ENCODE measurements at places on chromosomes 2 and 18.

GRCh38 chr18:36378205-36378604, 80.7 kb downstream of the FHOD3 start:
- DNase-seq: no peak

GRCh38 chr2:36356298-36356989, 866 bp downstream of the CRIM1 start:
- DNase-seq: peak; percentile 51

DNA sequence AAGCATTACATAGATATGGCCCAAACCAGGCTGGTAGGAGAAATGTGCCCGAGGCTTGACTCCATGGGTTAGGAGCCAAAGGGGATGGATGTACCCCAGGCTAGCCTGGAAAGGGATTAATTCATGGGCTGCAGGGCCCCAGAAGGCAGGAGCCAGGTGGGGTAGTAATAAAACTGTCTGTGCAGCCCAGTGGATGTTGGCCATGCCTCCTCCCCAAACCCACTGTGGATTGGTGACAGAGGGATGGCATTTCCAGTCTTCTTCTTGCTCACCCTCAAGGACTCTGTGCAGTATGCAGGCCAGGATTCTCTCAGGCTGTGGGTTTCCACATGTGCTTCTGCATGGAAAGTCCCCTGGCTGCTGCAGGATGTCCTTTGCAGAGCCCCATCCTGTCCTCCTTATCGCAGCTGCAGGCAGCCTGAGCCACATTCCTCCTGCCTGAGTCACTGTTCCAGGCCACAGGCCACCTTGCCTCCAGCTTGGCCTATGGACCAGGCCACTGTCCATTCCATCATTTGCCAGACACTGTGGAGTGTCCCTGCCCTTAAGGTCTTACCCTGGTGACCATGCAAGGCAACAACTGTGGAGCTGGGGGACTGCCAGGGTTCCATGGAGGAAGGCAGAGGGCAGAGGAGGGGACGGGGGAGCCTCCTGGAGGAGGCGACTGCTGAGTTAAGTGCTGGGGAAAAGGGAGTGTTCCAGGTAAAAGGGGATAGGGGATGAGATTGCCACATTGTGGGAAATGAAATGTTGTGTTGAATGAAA, 38.9 kb downstream of the INO80C start:
- peak; percentile 46 for DNase-seq

- no peak for DNase-seq
Measured at GRCh38 chr2:173524256-173524955, 169.7 kb downstream of the CDCA7 start.

GRCh38 chr2:62305421-62306176, 109.7 kb downstream of the B3GNT2 start:
- no peak for DNase-seq

- DNase-seq: no peak
Measured at GRCh38 chr2:98378901-98379300, 32.6 kb downstream of the CNGA3 start.

DNA sequence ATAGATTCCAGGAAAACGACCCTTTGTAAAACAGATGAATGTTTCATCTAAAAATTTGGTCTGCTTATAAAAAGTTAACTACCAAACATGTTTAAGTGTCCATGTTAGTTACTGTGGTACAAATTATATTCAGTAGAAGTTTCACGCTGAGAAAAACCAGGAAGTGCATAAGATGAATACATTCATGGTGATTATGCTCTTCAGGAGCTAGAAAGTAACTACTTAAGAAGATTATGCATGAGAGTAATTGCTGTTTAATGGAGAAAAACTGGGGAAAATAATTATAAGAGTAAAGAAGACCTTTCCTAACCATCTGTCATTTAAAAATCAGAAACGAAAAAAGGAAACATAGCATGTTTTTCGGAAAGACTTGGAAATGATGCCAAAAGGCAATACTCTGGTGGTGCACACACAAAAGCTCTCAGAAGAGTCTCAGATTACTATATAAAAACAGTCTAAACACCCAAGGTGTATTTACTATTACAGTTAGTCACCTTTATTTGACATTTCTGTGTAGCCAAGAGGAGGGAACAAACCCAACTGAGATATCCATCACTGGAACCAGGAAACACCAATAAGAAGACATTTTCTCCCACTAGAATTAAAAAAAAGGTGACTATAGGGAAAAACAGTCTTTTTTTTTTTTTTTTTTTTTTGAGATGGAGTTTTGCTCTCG, 38.8 kb upstream of the METTL21A start:
- DNase-seq: no peak

DNA sequence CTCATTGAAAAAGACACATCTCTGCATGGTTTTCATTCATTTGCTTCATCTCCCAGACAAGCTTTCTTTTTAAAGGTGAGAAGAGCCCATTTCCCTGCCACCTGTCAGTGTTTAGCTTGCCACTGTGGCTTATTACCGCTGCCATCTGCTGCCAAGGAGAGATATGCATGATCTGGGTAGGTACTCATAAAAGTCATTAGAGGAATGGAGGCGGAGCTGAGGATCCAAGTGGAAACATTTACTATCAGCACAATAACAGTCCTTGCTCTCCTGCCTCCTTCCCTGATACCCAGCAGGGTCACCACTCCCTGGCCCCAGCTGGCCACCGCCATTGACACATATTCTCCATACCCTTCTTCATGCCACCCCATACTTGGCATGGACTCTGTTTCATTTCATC, 390.4 kb downstream of the TSN start:
- no peak for DNase-seq

DNA sequence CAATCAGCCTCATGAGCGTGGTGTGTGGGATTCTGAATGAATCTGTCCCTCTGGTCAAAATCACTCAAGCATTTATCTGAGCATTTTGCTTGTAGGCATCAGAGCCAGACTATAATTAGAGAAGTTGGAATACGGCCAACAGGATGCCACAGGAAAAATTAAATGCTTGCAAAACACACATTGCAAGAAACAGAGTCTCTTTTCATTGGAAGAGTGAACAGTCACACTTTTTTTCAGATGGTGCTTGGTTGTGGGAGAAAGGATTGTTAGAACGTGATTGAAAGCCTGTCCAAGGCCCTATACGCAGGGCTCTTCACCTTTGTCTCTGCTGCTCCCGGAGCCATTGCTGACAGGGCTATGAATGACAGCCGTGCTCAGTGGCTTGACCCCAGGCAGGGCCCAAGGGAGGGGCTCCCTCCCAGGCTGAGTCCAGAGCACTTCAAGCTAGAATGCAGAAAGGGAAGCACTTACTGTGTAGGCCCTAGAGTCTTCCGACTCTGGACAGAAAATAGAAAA, 59.8 kb downstream of the SNTG2 start:
- DNase-seq: no peak

DNA sequence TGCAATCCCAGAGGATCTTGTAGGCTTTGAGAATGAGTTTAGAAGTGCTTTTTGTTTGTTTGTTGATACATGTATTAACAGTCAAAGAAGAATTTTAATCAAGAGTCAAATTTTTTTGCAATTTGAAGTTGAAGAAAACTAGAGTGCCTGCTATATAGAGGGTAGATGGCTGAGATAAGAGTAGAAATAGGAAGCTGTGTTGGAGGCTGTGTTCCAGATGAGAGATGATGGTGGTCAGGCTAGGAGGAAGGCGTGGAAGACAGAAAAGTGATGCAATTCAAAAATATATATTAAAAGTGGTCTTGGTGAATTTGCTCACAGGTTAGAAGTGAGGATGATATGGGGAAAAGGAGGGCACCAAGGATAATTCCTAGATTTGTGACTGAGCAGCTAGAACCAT, 978.3 kb downstream of the BCL11A start:
- DNase-seq: no peak

DNA sequence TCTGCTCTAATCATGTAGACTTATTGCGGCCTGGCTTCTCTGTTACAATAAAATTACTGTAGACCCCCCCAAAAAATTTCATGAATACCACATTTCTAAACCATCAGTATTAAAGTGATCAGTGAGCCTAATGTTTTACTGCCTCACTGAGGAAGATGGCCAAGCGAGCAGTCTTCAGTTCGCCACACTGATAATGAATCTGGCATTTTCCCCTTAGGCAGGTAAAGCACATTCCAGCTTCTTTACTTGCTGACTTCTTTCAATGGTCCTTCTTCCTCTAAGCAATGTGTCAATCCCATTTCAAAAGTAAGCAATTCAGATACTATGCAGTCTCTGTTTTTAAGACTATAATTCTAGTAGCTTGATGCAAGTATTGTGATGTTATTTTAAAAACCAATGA, 137.6 kb downstream of the LAMA1 start:
- no peak for DNase-seq

- DNase-seq: no peak
Measured at GRCh38 chr18:4107049-4107467, 348.0 kb downstream of the DLGAP1 start.

DNA sequence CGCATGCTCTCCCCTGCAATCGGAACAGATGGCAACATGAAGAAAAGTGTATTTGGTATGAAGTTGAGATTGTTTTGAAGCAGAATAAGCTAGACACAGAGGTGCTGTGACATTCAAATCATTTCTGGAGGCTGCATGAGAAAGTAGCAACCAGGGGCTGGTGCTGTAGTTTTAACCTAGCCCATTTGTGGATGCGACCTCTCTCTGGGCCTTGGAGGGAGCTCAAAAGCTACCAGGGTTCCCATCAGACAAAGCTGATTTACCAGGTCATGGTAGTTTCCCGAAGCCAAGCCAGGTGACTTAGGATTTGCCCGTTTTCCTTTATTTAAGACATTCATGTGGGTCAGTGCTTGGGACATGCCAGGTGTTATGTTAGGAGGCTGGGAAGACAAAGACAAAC, 77.5 kb downstream of the CIB4 start:
- DNase-seq: no peak

DNA sequence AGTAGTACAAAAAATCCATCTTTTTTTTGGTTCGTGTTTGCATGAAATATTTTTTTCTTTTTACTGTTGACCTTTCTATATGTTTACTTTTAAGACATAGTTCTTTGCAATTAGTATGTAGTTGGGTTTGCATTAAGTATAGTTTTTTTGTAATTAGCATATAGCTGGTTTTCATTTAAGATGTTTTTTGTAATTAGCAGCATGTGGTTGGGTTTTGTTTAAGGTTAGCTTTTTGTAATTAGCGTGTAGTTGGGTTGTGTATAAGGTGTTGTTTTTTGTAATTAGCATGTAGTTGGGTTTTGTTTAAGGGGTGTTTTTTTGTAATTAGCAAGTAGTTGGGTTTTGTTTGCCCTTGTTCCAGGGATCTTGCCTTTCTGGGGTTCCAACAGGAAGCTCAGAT, 193.1 kb downstream of the LPIN1 start:
- DNase-seq: no peak
